NCI-H524 (cell line): ENCODE measurements at places on chromosomes 16 and 17.
A peak's percentile ranks its signal among the peaks of the same experiment; 100 is the strongest.

GRCh38 chr17:19533036-19533717 is 477 bp upstream of the SLC47A1 start:
- DNase-seq: peak; percentile 15

DNA sequence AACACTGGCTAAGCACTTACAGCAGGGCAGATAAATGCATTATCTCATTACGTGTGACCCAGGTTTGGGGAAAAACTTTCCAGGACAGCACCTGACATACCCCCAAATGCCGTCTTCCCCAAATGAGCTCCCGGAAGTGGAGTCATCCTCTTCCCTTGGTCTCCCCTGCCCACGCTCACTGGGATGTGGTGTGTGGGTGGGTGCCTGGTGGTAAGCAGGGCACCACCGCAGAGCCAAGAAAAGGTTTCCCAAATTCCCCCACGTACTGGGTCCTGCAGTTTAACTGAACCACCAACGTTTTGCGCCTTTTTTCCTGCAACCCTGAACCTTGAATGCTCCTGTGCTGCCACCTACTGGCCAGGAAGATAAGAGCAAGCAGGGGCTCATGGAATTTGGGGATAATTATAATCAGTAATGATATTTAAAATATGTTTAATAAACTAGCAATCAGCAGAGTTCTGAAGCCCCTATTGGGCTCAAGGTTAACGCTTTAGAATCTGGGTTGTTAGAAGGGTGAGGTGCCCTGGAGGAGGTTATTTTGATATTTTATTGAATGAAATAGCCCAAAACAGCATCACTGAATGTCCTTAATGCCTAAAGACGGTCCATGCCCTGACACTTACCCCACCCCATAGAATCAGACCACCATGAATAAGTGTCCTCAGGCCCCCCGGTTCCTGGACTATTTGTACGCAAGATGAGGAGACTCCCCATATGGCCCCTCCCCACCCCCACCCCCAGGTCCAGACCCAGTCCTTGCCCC is 8.0 kb downstream of the SPPL2C start:
- peak; percentile 82 for DNase-seq

DNA sequence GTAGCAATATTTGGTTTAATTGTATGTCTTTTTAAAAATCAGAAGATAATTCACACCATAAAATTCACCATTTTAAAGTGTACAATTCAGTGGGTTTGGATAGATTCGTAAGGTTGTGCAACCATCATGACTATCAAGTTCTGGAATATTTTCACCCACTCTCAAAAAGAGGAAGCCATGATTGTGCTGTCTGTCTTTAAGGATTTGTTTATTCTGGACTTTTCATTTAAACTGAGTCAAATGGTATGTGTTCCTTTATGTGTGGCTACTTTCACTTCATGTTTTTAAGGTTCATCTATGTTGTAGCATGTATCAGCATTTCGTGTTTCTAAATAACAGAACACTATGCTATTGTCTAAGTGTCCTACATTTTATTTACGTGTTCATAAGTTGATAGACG is 68.1 kb upstream of the CPHXL start:
- DNase-seq: no peak

- peak; percentile 84 for DNase-seq
Measured at GRCh38 chr17:31558748-31559583, 167.5 kb downstream of the RAB11FIP4 start.

GRCh38 chr17:42174126-42174783 is 6.7 kb downstream of the KCNH4 start:
- DNase-seq: no peak

GRCh38 chr16:79253100-79253631 is 347.4 kb downstream of the MAF start:
- DNase-seq: no peak

GRCh38 chr17:6528557-6528956 is 27.8 kb downstream of the PITPNM3 start:
- no peak for DNase-seq

GRCh38 chr17:12522336-12522735 is 143.4 kb upstream of the MYOCD start:
- no peak for DNase-seq

DNA sequence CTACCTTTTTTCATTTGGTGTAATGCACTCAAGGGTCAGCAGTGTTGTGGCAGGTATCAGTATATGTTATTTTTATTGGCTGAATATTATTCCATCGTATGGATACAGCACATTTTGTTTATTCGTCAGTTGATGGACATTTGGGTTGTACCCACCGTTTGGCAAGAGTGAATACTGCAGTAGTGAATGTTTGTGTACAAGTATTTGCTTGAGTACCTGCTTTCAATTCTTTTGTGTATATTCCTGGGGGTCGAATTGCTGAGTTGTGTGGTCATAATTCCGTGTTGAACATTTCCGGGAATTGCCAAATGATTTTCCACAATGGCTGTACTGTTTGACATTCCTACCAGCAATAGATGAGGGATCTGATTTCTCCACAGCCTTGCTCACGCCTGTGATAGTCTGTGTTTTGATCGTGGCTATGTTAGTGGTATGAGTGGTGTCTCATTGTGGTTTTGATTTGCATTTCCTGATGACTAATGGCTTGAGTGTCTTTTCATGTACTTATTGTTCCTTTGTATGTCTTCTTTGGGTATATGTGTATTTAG is 108.4 kb downstream of the OR1D5 start:
- no peak for DNase-seq

GRCh38 chr17:73877962-73878361 is 233.7 kb upstream of the SDK2 start:
- no peak for DNase-seq

GRCh38 chr16:10828851-10829366 is 10.3 kb upstream of the TVP23A start:
- DNase-seq: no peak

- no peak for DNase-seq
Measured at GRCh38 chr16:81280393-81280792, 34.4 kb upstream of the GAN start.

DNA sequence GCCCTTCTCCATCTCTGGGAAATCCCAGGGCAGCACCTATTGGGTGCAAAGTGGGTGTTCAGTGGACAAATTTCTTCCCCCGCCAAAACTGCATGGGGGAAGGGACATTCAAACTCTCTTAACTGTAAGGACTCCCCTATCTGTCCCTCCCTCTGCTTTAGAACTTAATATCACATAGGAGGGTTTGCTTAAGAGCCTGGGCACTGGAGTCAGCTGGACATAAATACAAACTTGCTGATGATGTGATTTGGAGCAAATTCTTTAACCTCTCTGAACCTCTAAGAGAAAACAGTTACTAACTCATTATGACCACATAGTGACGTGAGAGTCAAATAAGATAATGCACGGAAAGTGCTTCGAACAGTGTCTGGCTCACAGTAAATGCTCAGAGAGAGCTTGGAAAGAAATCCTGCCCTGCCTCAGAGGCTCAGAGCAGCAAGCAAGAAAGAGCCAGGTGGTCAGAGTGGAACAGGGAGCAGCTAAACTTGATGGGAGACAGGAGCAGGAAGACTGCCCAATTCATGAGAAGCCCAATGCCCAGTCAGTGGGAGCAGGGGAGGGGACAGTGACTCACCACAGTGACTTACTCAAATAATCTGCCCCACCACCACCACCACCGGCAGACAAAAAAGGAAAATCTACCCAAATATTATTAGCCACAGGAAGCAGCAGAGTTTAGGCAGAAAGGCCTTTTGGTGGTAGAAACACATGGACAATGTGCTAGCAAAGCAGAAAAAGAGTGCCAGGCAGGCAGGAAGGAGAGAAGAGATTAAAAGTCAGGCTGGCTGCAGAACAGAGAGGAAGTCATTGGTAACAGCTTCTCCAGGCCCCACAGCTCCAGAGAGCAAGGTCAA is 23.9 kb upstream of the CCL1 start:
- DNase-seq: no peak

DNA sequence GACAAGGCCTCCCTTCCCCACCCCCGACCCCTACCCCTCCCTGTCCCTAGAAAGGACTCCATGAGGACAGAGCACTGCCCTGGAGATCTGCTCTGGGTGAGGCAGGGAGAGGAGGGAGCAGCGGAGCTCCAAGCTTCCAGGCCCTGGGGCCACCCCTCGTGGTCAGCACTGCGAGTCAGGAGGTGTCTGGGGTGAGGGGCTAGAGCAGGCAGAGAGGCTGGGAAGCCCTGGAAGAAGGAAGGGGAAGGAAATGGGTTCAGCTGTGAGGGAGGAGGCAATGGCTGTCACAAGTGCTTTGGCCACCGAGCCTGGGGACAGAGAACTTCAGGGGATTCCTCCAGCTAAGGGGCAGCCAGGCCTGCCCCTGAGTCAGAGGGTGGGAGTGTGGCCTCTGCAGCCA is 28.2 kb upstream of the DNAI2 start:
- DNase-seq: no peak

GRCh38 chr16:86789621-86790051 is 211.3 kb downstream of the FOXL1 start:
- no peak for DNase-seq

- no peak for DNase-seq
Measured at GRCh38 chr16:54175552-54176375, 110.8 kb downstream of the IRX3 start.

DNA sequence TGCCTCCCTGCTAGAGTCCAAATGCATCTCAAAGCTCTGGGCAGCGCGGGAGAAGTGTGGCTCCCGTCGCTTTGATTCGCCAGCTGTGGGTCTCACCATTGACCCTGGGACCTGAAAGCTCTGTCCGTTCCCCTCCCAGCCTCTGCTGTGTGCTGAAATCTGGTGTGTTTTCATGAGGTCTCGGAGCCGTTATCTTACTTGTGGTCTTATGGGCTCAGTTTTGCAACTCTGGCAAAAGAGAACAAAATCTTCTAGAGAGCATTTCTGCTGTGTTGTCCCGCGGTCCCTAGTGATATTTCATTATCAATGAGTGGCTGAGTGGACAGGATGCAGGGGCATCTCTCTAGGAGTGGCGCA is 13.3 kb downstream of the CRISPLD2 start:
- DNase-seq: no peak

- no peak for DNase-seq
Measured at GRCh38 chr16:12255473-12255872, 278.9 kb downstream of the SNX29 start.

- no peak for DNase-seq
Measured at GRCh38 chr16:19315889-19316433, 30.4 kb downstream of the CLEC19A start.

DNA sequence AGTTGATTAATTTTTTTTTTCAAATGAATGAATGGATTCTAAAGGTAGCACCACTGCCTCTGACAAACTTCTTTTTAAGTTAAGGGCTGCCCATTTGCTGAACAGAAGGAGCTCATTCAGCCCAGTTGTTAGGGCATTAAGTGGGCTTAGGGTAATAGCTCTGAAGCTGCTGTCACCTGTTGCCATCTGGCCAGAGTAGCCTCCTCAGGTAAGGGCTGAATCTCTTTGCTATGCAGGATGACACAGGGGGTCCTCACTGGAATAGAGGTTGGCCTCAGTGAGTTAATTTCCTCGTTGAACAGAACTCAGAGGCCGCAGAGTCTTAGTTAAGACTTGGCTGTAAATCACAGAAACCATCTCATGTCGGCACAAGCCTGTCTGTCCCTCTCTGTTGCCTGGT is 232.8 kb downstream of the CCDC182 start:
- peak; percentile 97 for DNase-seq

DNA sequence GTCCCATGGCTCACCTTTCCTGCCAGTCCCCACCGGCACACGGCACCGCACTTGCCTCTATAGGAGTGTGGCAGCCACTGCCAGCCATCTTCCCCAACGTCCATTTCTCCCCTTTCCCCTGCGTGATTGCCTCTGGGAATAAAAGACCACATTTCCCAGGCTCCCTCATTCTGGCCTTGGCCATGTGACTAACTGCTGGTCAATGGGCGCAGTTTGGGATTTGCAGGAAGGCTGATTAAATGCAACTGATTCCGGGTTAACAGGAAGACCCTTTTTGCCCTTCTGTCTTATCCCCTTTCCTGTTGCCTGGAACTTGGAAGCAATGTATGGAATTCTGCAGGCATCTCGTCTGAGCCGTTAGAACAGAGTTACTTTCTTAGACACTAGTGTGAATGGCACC is 3.0 kb downstream of the BTBD17 start:
- no peak for DNase-seq

DNA sequence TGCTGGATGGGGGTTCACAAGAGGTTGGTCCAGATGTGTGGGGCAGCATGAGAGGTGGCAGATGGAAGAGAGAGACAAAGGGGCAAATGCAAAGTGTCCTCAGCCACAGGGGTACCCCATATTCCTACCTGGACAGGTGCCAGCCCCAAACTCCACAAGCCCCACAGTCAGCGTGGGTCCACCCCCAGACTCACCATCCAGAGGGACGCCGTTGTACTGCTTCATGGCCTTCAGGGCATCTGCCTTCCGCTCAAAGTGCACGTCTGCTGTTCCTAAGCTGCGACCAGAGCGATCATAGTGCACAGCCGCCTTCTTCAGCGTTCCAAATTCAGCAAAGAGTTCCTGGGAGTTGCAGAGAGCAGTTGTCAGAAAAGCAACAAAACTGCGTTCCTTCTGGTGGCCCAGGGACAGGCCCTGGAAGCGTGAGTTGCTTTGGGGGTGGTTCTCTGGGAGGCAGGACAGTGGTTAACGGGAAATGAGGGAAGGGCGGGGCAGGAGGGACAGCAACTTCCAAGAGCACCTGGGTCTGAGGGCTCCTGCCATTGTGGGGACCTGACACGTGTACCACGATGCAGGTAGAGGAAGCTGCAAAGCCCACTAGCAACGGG is 2.3 kb downstream of the ALYREF start:
- DNase-seq: no peak

- DNase-seq: no peak
Measured at GRCh38 chr17:74761931-74762330, 13.5 kb downstream of the NHERF1 start.
